Dermis blood vessel endothelial cell (primary cell): ENCODE measurements at places on chromosomes 2 and 18. TPM values are rescaled to one million over a fixed set of nuclear protein-coding genes. Genes with fewer than 3 reads are reported as not detected.
A peak's percentile ranks its signal among the peaks of the same experiment; 100 is the strongest.

GRCh38 chr18:57891707-57892391 is 88.7 kb upstream of the ATP8B1 start:
- DNase-seq: no peak

- DNase-seq: no peak
These were observed 122.8 kb downstream of the NRP2 start for GRCh38 chr2:205805136-205805535.

DNA sequence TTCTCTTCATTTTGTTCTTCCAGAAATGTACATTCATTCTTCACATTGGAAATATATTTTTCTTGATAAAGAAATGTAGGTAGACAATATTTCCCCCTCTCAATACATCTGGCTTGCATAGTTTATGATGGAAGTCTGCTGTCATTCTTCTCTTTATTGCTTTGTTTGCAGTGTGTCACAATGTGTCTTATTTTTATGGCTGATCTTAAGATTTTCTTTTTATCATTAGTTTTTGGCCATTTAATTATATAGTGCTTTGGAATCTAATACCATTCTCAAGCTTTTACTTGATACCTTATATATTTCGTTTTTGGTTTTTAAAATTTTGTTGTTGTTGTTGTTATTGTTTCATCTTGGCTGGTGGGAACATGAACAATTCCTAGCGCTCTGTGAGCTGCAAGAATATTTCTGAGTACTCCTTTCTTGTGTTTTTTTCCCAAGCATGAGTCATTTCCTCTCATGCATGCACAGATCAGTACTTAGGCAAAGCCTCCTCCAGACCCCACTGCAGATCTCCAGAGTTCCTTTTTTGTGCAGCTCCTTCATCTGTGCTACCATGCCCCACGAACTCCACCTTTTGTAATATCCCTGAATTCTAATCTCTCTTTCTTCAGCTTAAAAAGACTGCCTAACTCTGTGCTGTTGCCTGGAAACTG is 13.7 kb upstream of the MMADHC start:
- DNase-seq: peak; percentile 51

Gene CAVIN2
- total RNA-seq: 430 and 571 TPM in 2 replicates

- DNase-seq: no peak
These were observed 249.0 kb downstream of the SLC8A1 start for GRCh38 chr2:40202798-40203400.

GRCh38 chr18:48197819-48198218 is 211.4 kb downstream of the ZBTB7C start:
- no peak for DNase-seq

- no peak for DNase-seq
These were observed 264.5 kb downstream of the EIPR1 start for GRCh38 chr2:3113122-3113521.

- no peak for DNase-seq
These were observed 311.4 kb downstream of the CTNNA2 start for GRCh38 chr2:79824086-79824786.

DNA sequence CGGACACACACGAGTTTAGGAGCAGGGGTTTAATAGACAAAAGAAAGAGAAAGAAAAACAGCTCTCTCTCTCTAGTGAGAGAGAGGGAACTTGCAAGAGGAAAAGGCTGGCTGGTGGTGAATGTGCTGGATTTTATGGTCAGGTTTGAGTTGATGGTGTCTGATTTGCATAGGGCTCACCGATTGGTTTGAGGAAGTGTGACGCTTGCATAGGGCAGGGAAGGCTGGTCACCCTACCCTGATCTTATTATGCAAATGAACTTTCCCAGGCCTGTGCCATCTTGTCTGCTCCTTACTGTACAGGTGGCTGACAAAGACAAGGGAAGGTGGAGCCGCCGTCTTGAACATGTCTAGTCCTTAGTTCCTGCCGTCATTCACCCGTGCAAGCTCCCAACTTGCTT is 408.9 kb downstream of the RIT2 start:
- no peak for DNase-seq

- DNase-seq: no peak
These were observed 12.6 kb upstream of the SRSF7 start for GRCh38 chr2:38763728-38764127.

DNA sequence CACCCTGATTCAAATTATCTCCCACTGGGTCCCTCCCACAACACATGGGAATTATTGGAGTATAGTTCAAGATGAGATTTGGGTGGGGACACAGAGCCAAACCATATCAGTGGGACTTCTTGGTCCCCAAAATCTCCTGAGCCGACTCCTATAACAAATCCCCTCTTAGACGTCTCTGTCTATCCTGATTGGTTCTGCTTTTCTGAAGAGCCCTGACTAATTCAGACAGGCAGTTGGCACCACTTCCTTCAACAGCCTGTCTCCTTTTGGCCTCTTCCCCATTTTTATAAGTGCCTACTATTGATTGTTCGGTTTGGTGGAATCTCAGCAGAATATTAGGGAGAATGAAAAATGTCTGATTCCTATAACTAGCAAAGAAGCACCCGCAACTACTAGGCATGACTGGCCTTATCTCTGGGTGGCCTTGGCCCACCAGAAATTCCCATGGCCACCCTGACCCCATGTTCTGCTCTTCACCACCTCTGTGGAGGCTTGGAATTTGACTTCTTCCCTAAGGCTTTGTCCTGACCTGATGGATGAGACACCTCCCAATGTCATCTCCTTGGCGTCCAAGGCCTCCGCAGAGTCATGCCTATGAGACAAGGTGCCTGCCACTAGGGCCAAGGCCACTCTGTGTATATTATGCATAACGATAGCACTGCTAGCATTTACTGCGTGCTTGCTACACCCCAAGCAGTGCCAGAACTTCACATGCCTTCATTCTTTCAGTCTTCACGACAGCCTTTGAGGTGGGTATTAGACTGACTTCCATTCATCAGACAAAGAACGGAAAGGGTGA is 218.9 kb upstream of the COPS8 start:
- DNase-seq: no peak

- no peak for DNase-seq
These were observed 51.5 kb upstream of the ITGB6 start for GRCh38 chr2:160251569-160251968.

DNA sequence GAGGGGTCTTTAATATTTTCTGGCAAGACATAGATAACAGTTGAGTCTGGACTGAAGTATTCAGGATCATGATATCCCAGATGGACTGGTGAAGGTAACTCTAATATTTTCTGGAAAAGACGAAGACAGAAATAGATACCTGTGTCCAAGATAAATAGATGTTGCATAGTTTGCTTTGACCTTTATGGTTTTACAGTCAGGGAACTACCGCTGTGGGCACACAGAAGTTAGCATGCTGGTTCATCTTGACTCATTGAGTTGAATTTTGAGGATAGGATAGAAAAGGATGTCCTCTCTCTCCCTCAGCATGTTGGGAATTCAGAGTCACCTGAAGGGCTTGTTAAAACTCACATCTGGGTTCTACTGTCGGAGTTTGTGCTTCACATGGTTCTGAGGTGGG is 20.8 kb downstream of the KCNE4 start:
- DNase-seq: no peak

DNA sequence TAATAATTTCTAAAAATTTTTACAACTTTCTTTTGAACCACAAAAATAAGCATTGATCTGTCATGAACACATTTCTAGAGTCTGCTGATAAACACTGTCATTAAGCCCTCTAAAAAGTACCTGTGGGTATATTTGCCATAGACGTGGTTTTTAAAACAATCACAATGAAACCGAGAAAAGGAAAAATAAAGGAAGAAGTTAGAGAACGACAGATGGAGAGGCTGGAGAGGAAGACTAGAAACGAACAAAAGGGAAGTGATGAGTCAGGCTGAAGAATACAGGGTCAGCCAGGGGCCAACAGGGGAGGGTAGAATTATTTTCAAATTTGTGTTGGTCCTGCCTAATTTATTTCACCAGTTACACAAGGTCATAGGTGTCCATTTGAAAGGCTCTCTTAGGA is 62.0 kb downstream of the MYL12B start:
- peak; percentile 12 for DNase-seq
